ENCODE measurements at places on chromosomes 16 and 17. TPM values are rescaled to one million over a fixed set of nuclear protein-coding genes. Genes with fewer than 3 reads are reported as not detected.

DNA sequence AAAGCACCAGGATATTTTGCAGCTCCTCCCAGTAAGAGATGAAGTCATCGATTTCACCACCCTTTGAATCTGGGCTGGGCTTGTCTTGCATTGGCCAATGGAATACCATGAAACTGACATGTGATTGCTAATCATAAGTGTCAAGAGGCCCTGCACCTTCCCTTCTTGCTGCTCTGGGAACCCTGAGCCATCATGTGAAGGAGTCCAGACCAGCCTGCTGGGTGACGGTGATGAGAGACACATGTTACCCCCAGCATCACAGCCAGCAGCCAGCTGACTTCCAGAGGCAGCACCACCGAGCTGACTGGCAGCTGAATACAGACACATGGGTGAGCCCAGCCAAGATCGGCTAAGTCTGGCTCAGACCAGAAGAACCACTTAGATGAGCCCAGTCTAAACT, 43.6 kb upstream of the CACNG4 start:
- DNase-seq, result no peak

- DNase-seq, result no peak
Observed at GRCh38 chr17:14833201-14833785, 431.8 kb downstream of the PMP22 start.

DNA sequence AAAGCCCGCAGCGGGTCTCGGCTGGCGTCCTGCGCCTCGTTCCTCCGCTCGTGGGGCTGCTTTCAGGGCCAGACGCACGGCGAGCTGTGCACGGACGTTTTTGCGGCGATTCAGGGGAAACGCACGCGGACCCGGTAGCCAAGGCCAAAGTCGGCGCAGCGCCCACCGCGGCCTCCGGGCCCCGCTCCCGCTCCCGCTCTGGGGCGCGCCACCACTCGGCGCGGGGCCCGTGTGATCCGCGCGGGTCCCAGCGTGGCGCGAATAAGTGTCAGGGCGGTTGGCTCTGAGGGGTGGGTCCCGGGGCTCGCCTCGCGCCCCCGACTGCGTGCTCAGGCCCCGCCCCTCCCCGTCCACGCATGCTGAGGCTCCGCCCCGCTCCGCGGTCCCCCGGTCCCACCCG, 694 bp upstream of the TBCD start:
- no peak for DNase-seq

DNA sequence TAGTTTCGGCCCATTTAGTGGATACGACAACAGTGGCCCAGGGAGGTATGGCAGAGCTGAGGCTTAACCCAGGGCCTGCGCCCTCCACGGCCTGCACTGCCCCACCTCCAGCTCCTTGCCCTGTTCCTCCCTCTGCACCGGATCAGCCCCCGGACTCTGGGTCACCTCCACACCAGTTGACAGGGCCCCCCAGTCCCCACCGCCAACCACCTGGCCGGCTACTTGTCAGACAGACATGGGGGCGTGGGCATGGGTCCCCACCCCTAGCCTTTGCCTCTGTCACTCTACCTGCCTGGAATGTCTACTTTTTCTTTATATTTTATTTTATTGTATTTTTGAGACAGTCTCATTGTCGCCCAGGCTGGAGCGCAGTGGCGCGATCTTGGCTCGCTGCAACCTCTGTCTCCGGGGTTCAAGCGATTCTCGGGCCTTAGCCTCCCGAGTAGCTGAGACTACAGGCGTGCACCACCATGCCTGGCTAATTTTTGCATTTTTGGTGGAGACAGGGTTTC, 3.0 kb upstream of the ACTG1 start:
- no peak for DNase-seq

DNA sequence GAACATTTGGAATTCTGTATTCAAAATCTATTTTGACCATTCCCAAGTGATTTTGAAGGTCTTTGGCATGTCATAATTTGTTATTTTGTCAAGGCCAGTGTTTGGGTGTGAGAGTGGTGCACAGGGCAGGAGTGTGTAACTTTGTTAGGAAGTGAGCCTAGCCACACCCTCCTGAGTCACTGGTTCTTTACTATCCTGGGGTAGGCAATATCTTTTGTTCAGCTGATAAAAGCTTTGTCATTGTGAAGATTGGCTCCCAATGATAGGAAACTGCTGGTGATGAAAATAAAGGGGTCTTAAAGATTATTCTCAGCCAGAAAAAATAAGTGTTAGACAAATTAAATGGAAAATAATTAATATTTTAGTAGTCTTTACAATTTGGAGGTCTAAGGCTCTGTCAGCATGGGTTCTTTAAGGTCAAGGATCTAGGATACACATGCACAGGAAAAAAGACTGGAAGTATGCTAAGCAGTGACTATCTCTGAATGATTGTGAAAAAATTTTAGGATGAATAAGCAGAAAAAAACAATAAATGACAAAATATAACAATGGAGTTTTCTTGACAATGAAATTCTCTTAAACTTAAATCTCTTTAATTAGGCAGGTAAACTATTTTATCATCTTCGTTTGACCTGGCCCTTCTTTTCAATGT, 5.1 kb downstream of the UBN1 start:
- DNase-seq, result peak; percentile 79

DNA sequence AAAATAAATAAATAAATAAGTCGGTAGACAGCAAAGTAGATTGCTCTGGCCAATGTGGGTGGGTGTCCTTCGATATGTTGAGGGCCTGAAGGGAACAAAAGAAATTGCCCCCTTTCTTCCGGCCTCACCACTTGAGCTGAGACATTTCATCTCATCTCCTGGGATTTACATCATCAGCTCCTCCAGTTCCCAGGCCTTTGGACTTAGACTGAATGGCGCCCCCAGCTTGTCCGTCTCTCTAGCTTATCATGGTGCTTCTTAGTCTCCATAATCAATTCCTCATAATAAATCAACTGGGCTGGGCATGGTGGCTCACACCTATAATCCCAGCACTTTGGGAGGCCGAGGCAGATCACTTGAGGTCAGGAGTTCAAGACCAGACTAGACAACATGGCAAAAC, 13.8 kb upstream of the HAP1 start:
- DNase-seq, result no peak

DNA sequence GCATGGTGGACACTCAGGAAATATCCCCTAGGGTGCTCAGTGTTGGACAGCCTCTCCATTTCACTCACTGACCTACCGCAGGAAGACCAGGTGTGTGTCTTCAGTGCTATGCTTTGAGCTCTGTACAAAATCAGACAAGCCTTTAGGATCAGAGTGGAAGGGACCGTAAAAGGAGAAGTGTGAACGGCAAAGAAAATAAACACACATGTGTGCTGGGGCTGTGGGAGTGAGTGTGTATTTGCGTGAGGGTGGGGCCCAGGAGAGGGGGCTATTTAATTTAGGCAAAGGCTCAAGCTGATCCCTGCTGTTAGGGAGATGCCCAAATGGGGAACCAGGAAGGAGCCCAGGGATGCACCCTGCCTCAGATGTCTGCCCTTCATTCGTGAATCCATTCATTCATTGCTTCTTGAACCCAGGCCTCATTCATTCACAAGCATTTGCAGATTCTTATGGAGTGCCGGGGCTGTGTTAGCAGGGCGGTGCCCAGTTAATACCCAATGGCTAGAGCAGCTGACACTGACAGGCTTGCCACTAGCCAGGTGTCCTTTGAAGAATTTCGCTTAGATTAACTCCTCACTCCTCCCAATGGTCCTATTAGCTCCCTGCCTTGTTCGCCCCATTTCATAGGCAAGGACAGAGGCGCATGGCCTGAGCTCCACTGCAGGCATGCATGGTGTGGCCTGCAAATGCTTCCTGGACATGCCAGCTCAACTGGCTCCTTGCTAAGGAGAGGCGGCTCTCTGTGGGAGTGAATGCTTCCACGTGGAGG, 296.7 kb upstream of the FOXF1 start:
- DNase-seq, result no peak

GRCh38 chr17:73759734-73760438, 115.6 kb upstream of the SDK2 start:
- DNase-seq, result no peak

DNA sequence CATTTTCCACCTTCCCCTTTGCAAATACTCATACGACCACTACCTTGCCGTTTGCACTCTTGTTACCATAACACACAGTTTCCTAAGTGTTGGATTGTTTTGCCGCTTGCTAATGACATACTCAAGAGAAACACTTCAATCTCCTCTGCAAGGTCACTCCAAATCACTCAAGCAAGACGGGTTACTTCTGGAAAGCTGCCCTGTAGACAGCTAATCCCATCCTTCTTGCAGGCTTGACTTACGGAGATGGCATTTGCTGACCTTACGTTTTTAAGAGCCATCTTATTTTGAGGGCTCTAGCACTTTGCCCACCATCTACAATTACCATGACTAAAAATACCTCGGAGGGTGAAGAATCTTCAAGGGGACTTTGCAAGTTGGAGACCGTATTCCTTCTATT, 46.2 kb downstream of the MYH3 start:
- DNase-seq, result no peak

GRCh38 chr16:66091471-66091891, 275.0 kb upstream of the CDH5 start:
- no peak for DNase-seq

DNA sequence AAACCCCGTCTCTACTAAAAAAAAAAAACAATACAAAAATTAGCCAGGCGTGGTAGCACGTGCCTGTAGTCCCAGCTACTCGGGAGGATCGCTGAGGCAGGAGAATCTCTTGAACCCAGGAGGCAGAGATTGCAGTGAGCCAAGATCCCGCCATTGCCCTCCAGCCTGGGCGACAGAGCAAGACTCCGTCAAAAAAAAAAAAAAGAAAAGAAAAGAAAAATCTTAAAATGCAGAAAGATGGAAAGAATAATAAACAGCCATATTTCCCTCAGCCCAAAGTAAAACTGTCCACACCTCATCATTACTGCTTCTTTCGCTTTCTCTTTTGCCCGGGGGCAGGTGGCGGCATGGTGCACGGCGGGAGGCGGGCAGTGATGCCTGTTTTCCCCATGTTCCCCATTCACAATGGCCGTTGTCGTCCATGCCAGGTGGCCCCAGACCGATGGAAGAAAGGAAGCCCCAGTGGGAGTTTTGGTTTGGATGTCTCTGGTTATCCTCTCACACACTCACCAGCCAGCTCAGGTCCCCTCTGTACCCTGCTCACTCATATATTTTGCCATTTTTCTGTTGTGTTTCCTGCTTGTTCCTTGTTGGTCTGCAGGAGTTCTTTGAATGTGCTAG, 37.0 kb upstream of the PEMT start:
- no peak for DNase-seq

DNA sequence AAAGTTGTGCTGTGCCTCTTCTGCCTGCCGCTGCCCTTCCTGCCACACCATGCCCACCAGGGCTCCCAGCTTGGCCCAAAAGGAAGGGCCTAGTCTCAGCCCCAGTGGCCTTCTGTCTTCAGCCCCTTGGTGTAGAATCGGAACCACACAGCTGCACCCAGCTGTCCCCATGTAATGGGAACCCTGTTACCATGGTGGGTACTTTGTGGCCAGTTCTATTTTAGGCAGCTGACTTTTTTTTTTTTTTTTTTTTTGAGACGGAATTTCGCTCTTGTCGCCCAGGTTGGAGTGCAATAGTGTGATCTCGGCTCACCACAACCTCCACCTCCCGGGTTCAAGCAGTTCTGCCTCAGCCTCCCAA, 163.3 kb upstream of the GSE1 start:
- no peak for DNase-seq

DNA sequence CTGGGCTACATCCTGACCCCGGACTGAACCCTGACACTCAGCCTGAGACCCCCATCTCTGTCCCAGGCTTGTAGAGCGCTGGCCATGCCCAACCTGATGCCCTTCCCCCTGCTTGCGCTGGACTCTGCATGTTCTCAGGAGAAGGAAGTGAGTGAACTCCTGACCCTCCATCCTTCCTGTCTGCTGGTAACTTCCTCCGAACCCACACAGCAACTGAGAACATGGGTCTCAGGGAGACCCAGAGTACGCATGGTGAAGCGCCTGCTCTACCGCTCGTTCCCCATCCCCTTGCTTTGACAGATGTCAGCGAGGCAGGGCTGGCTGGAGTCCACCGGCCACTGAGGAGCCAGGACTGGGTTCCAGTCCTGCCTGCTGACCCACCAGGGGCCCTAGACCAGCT, 6.1 kb downstream of the CAMKK1 start:
- DNase-seq, result peak; percentile 27

- DNase-seq, result no peak
Observed at GRCh38 chr16:82146957-82147356, 23.1 kb downstream of the MPHOSPH6 start.

DNA sequence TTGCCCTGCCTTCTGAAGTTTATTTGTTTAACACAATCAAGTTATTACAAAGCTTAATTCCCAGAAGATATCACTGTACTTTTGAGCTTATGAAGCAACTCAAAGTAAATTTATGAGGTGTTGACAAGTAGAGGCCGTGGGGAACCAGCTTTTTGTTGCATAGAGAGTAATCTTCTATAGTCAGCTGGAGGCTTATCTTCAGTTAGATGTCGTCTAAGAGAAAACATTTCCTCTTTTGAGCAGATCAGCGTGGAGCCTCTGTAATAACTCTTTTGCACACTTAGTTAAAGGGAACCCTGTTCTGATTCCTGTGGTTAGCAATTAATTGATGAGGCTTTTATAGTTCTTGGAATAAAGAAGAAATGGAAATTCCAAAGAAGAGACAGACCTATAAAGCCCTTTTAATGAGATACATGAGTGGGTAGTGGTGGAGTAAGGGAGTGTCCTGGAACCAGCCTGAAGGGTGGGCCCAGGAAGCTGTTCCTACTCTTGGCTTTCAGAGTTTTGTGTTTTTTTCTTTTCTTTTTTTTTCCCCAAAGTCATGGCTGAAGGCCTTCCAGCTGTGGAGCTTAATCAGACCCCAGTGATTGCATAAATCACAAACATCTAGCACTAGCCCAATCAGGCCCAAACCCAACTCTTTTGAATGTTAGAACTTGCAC, 28.9 kb upstream of the MAP3K14 start:
- peak; percentile 58 for DNase-seq

- peak; percentile 4 for DNase-seq
Observed at GRCh38 chr16:14455573-14455972, 174.5 kb downstream of the PARN start.

DNA sequence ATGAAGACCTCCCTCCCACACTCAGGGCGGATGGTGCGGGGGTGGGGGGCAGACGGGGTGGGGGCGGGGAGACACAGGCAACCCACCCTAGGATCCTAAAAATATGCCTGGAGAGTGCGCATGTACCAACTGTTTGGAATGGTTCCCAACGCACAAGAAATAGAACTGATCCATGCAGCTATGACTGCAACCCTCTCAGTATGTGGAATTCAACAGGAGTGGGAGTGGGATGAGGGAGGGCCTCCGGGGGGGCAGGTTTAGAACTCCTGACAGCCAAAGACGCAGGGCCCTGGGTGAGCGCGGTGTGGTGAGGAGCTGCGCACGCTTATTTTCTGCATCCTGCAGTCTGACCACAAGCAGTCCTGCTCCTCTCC, 1.1 kb upstream of the P2RX5 start:
- DNase-seq, result no peak

Gene SEZ6
- not detected for total RNA-seq

Gene TBC1D3H
- total RNA-seq, result not detected

Gene TP53TG3D
- total RNA-seq, result 0.26 TPM

Gene CCL13
- total RNA-seq, result not detected

Gene KRTAP2-3
- not detected for total RNA-seq

Gene CRYBA1
- total RNA-seq, result not detected

Gene TP53TG3
- not detected for total RNA-seq

Gene TNFRSF13B
- total RNA-seq, result not detected
